Lung microvascular endothelial cell (primary cell): ENCODE measurements at places on chromosomes 12 and 14. TPM values are rescaled to one million over a fixed set of nuclear protein-coding genes. Genes with fewer than 3 reads are reported as not detected.

The PGAM5 gene
- 32.3 and 33.9 TPM in 2 replicates for total RNA-seq

- no peak for DNase-seq
These were observed 731.9 kb upstream of the FBXO33 start for GRCh38 chr14:40164083-40164482.

- no peak for DNase-seq
These were observed 361.9 kb upstream of the TMTC1 start for GRCh38 chr12:30145684-30146032.

DNA sequence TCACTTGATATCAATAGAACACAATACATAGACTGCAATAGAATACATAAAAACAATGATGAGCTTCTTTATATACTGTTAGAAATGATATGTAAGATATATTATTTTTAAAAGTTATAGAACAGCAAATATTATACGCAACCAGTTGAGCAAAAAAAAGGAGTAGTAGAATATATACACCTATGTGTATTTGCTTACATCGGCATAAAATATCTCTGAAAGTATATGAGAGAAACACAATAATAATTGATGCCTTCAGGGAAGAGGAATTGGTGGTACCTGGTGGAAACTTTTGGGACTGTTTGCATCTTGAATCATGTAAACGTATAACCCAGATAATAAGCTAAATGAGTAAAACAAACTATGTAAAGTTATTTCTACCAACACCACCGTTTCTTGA is 418.4 kb upstream of the DCN start:
- DNase-seq = no peak

The MMP19 gene
- 0.22 and 0.40 TPM in 2 replicates for total RNA-seq
